ENCODE measurements at places on chromosomes 13 and 19. TPM values are rescaled to one million over a fixed set of nuclear protein-coding genes. Genes with fewer than 3 reads are reported as not detected.

GRCh38 chr19:53907193-53907581 is 1.9 kb upstream of the CACNG7 start:
- no peak for DNase-seq

DNA sequence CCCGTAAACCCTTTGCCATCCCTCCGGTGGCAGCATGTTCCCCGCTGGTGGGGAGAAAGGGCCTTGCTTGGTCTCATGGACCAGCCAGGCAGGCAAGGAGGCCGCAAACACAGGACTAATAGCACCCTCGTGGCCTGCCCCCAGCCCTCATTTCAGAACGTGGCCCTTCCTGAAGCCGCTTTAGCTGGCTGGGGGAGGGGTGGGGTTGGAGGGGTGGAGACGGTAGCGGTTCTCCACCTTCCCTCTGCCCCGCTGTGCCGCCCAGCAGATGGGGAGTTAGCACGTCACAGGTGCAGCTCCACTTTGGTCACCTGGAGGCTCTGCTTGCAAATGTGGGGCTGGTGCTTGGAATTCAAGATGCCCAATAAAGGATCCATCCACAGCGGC is 59.3 kb upstream of the URI1 start:
- peak; percentile 62 for DNase-seq

DNA sequence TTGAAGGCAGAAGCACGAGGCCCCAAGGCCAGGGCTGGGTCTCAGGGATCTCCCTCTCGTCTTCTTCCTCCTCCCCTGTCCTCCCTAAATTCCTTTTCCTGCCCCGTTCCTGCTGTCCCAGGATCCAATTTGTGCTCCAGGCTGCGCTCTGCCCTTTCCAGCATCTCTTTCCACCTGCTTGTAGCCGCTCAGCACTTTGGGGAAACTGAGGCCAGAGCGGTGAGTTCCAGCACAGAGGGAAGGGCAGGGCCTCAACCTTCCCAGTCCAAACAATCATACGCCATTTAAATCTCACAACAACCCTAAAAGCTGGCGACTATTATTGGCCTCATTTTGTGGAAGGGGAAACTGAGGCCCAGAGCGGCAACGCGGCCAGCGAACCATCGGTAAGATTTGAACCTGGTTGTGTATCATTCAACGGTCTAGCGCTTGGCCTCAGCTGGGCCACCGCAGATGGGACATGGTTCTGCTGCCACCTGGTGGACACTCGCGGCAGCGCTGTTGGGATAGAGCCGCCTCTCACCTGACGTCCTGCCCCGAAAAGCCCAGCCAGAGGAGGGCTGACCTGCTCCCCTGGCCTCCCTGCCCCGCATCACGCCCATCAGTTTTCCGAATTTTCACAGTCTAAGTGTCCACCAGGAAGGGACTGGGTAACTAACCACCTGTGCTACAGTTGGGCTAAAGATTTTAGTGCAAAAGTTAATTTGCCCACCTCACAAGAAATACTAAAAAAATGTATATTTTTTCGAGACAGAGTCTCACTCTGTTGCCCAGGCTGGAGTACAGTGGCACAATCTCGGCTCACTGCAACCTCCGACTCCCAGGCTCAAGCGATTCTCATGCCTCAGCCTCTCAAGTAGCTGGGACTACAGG is 4.2 kb upstream of the RPL18A start:
- peak; percentile 89 for DNase-seq

DNA sequence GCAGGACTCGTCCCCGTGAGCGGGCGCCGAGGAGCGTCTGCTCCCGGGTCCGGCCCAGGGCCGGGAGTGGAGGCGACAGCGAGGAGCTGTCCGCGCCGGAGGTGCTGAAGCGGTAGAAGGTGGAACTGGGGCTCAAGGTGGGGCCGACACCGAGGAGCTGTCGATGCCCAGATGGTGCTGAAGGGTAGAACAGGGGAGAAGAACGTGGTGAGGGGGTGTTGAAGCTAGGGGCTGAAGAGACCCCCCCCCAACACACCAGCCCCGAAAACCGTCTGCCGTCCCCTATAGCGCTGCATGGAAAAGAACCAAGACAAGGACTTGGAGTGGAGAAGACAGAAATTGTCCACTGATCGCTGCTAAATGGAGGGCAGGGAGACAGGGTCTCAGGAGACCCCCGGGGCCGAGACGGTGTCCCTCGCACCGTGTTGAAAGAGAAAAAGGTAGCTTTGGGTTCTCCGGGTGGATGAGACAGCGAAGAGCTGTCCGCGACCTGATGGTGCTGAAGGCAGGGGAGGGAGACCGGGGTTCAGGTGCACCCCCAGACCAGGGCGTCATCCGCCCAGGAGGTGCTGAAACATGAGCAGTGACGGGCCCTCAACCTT is 7.1 kb upstream of the PDE4C start:
- peak; percentile 82 for DNase-seq

DNA sequence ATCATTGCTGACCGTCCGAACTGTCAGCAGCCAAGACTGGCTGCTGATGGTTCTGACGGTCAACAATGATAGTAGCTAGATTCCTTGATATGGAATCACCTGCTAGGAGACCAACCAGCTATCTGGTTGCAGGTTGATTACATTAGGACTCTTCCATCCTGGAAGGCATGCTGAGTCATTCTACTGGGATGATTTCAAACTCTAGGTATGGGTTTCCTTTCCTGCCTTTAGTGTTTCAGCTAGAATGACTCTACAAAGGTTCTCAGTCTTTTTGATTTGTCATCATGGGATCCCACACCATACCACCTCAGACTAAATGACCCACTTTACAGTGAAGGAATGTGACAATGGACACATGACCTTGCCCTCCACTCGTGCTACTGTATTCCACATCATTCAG is 138.1 kb upstream of the KL start:
- no peak for DNase-seq

The VSTM2B gene
- total RNA-seq, result not detected
